ENCODE measurements at places on chromosomes 5 and 9. TPM values are rescaled to one million over a fixed set of nuclear protein-coding genes. Genes with fewer than 3 reads are reported as not detected.

GRCh38 chr5:61023131-61023530 lies 78.1 kb downstream of the NDUFAF2 start:
- no peak for DNase-seq

DNA sequence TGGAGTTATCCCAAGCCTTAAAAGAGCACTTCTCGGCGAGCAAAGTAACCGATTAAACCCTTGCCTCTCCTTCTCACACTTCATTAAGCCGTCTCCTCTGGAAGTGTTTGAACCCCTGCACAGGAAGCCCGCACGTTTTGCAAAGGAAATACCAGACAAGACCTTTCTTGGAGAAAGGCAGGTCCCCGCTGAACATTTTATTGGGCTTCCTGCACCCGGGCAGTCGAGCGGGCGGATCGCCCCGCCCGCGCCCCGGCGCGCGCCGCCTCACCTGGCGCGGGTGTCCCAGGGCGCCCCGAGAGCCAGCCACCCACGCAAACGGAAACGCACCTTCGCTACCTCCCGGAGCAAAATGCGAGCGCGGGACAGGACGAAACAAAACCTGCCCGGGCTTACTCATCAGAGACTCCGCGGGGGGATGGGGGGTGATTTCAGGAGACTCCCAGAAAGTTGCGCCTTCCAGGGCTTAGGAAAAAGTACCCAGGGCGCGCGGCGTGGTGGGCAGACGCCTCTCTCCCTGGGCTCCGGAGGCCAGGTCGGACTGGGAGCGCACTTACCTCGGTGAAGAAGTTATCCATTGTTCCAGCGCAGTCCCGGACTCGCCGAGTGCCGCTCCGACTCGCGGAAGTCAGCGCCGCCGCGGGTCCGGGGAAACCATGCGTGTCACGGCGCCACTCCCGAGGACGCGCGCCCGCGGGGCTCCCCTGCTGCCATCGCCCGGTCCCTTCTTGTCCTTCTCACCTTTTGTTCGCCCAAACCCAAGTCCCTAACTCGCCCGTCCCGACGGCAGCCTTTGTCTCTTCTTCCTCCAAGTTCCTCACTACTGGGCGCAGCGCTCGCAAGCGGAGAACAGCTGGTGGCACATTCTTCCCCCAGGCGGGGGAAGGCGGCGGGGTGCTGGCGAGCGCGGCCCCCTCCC lies 598 bp downstream of the MYO10 start:
- DNase-seq, result no peak

DNA sequence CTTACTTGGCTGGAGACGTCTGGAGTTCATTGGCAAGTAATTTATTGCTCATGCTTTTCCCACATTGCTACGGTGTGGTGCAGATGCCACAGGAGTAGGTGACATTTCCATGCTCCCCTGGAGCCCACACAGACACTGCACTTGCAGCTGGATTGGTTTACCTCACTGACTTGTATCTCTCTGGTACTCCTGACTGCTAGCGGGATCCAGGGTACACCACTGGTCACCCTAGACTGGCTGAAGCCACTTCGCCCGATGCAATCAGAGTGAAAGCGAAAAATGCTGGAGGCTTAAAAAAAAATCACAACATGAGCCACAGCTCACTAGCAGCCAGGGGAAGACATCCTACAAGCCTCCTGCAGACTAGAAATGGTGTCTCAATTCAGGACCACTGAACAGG lies 32.6 kb upstream of the SLIT3 start:
- DNase-seq, result no peak

GRCh38 chr5:19745247-19745646 lies 242.8 kb downstream of the CDH18 start:
- DNase-seq, result no peak

GRCh38 chr5:94389515-94389899 lies 228.9 kb downstream of the KIAA0825 start:
- no peak for DNase-seq

DNA sequence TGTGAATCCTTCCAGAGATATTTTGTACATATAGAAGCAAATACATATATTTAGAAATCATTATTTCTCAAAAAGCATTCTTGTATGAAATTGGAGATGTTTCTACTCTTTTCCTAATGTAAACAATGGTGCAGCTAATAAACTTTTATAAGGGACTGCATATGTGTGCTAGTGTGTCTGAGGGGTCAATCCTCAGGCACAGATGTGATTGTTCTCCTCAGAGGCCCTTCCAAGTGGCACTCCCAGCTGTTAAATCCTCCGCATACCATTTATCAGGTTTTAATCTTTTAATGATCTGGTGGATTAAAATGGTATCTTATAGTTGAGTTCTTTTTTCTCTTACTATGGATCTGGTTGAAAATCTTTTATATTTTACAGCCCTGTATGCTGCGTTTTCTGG lies 5.6 kb upstream of the OMD start:
- no peak for DNase-seq

DNA sequence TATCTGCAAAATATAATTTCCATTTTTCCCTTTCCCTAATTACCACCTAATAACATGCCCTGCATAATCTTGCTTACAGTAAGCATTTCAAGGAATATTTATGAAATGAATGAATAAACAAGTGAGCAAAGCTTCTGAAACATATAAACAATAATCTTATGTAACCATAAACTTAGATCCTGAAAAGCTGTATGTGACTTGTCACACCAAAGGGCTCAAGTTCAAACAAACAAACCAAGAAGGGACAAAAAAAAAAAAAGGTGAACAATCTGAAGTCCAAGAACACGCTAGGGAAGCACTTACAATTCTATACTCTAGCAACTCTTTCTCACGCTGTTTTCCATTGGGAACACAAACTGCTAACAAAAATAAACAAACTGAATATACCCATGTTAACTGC lies 36.3 kb downstream of the PLPP1 start:
- DNase-seq, result no peak

- no peak for DNase-seq
Observed at GRCh38 chr9:14260101-14260500, 53.8 kb downstream of the NFIB start.

DNA sequence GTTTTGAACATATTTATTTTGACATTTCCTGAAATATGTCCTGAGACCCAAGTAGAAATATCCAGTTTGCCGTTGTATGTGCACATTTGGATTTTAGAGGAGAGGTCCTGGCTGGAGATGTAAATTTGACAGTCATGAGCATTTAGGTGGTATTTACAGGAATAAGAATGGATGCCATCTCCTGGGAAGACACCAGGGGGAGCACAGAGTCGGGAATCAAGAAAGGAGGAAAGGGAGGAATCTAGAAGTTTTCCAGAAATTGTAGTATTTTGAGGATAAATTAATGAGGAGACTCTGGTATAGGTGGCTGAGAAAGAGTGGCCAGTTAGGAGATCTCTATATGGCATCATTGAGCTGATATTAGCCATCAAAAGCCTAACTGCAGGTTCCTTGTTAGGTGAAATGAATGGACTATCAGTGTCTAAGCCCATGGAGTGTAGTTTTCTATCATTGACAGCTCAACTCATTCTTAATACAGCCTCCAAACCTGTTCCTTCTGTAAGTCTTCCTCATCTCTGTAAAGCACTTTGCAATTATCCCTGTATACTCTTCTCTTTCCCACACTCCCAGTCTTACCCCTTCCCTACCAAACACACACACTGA lies 7.2 kb downstream of the GAPT start:
- DNase-seq, result peak; percentile 7

GRCh38 chr5:122937914-122938313 lies 92.5 kb downstream of the SNX24 start:
- no peak for DNase-seq

GRCh38 chr5:62001640-62002039 lies 304.4 kb upstream of the KIF2A start:
- no peak for DNase-seq

DNA sequence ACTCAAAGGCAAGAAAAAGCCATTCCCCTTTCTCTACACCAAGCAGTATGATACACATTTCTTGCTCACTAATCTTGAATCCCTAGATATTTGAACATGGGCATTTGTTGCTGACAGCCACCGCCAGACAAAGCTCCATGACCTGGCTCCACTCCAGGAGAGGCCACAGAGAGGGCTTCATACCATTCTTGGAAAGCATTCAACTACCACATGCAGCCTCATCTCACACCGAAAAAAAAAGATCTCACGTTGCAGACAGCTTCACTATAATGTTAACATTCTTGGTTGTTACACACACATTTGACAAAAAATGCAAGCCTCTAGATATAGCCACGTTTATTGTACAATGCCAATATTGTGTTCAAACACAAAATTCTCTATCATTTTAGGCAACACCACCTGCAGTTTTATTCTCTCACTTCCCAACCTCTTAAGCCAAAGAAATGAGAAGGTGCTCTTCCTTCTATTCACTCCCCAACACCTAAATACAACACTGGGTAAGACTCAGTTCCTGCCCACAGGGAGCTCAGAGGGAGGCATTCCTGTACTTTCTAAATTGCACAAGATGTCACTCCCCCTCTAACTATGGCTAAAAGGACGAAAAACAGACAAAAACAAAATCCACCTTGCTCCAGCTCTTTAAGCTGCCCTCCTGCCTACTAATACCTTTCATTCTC lies 222.4 kb downstream of the TSSK1B start:
- peak; percentile 29 for DNase-seq

GRCh38 chr5:158770506-158770905 lies 329.2 kb downstream of the EBF1 start:
- DNase-seq, result no peak

DNA sequence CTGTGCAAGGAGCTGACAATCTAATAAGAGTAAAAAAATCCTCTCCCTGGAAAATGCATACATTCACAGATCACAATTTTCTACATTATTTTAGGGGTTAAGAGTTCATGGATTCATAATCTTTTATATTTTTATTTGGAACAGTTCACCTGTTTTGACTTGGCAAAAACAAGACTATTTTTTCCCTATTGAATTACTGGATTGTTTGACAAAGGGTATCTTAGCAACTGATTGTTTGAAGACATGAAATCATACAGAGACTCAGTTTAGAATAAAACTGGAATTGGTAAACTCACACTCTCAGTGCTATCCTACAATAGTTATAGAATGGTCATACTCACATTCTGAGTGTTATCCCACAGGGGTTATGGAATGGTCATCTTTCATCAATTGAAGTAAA lies 358.2 kb upstream of the PTGER4 start:
- DNase-seq, result peak; percentile 5

DNA sequence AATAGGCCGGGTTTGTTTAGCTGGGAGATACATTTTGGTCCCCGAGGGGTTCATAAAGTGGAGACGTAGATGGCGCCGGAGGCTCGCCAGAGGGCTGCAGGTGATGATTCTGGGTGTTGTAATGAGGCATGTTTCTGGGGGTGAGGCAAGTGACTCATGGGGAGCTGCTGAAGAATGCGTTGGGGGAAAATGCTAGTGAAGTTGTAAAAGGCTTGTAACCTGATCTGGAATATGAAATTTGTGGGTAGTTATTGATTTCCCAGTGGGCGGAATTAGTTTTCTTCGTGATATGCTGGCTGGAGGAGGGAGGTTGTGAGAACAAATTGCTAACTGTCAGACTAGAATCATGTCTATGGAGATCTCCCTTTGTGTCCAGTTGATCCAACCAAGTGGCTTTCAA lies 158.3 kb downstream of the DOCK2 start:
- DNase-seq, result no peak

GRCh38 chr5:14868771-14869170 lies 2.8 kb downstream of the ANKH start:
- DNase-seq, result no peak

- DNase-seq, result no peak
Observed at GRCh38 chr5:20353499-20353898, 365.5 kb upstream of the CDH18 start.

Gene KCNV2
- not detected for total RNA-seq

Gene EQTN
- not detected for total RNA-seq

Gene GABRA6
- total RNA-seq, result not detected

Gene MEGF10
- total RNA-seq, result 0.92 TPM

Gene HTR4
- not detected for total RNA-seq

Gene HRH2
- 0.26 TPM for total RNA-seq

Gene CDK7
- total RNA-seq, result 77.6 TPM

Gene PCDHGA11
- total RNA-seq, result 8.7 TPM

Gene FRMPD1
- total RNA-seq, result not detected

Gene NUTM2G
- not detected for total RNA-seq
